ENCODE measurements at places on chromosomes 4 and X. TPM values are rescaled to one million over a fixed set of nuclear protein-coding genes. Genes with fewer than 3 reads are reported as not detected.

GRCh38 chr4:27930976-27931375, 1070.3 kb downstream of the STIM2 start:
- no peak for DNase-seq

GRCh38 chrX:130846746-130847145, 56.3 kb downstream of the ENOX2 start:
- DNase-seq: no peak

GRCh38 chr4:104489731-104490095, 5.0 kb downstream of the CXXC4 start:
- DNase-seq: no peak

DNA sequence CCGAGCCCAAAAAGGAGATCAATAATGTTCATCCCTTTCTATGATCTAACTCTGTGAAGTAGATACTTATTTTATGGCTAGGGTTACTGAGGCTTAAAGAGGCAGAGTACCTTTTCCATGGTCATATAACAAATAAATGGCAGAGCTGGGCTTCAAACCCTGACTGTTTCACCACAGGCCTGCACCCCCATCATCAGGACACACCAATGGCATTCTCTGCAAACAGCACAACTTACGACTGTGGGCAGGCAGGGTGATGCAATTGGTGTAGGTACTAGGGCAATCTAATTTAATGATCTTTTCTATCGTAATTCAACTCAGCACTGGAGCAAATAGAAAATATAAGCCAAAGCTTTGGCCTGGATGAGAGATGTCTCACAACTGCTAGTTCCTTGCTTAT, 118.8 kb upstream of the CBR4 start:
- no peak for DNase-seq

DNA sequence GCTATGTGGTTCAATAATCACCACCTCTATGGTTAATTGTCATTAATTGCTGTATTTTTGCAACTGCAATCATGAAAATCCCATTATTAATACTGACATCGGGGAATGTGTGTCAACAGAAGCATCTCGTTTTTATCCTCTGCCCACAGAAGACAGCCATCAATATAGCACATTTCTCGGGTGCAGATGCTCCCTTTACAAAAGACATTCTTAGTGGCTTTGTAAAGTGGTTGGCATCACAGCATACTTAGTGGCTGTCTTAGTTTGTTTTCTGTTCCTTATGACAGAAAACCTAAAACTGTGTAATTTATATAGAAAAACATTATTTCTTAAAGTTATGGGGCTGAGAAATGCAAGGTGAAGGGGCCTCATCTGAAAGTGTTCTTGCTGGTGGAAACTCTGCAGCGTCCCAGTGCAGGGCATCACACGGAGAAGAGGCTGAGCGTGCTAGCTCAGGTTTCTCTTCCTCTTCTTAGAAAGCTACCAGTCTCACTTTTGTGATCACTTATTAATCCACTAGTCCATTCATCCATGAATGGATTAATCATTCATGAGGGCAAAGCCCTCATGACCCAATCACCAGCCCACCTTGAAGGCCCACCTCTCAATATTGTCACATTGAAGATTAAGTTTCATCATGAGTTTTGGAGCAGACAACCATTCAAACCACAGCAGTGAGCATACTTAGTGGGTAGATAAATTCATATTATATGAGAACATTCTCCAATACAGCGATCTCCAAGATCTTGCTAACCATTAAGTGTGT, 1067.7 kb upstream of the PABPC4L start:
- no peak for DNase-seq

- peak; percentile 43 for DNase-seq
Measured at GRCh38 chrX:9291629-9292028, 173.2 kb upstream of the TBL1X start.

GRCh38 chrX:152850465-152850864, 19.6 kb downstream of the NSDHL start:
- DNase-seq: no peak

DNA sequence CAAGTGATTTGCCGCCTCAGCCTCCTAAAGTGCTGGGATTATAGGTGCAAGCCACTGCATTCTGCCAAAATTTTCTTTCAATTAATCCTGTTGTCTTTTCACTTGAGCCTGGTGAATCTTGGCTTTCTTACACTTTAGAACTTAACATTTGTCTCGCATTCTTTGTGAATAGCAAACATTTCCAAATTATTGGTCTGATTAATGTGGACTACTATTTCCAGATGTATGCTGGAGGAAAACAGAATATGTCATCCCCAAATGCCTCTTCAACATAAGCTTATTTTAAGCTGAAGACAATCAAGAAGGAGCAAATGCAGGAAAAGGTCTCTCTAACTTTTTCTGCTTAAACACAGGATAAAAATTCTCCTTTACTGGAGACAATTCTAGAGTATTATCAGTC, 233.4 kb downstream of the PPP4R3C start:
- DNase-seq: no peak

ZDHHC9 gene
- 38.4 TPM for polyA plus RNA-seq
